M059J (cell line): ENCODE measurements at places on chromosomes 1 and 21.

- no peak for DNase-seq
Measured at GRCh38 chr1:164155347-164155746, 403.6 kb upstream of the PBX1 start.

DNA sequence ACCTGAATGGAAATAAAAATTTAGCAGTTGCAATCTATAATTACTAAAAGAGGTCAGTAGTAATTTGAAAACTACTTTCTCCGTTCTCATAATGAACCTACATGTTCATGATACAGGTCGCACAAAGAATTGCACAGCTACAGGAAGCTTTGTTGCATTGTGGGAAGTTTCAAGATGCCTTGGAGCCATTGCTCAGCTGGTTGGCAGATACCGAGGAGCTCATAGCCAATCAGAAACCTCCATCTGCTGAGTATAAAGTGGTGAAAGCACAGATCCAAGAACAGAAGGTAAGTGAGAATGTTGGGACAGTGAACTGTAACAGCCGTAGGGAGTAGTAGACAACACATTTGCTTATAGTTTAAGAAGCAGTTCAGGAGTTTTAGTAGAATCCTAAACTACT lies 68.8 kb upstream of the BMP8A start:
- DNase-seq = no peak

DNA sequence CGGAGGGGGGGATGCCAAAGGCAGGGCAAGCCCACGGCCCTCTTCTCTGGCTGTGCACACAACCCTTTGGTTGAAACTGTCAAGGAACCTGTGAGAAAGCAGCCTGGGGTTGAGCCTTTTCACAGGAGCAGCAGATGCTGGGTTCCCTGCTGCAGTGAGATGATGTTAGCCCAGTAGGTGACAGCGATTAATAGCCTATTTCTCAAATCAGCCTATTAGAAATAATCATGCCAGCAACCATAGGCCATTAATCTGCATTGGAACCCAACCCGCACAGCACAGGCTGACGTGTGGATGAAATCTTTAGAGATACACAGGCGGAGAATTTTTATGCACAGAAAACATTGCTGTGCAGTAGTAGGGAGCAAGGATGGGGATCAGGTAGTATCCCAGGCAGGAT lies 637.5 kb downstream of the AJAP1 start:
- DNase-seq = no peak

DNA sequence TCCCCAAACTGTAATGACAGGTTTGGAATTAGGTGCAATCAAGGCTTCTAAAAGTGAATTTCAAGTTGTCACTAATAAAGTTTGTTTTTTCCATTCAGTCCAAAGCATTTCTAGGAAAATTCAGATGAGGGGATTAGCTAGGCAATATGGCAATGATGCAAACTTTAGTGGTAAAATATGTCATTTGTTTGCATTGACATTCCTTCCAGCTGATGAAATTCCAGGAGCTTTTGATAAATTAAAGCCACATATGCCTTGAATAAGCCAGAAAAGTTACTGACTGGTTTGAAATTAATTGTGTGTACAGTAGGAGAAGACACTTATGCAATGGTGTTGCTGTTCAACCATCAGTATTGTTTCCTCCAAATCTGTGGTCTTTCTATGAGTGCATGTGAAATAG lies 57.8 kb downstream of the MROH9 start:
- DNase-seq = no peak

GRCh38 chr1:184596950-184597645 lies 157.6 kb downstream of the EDEM3 start:
- no peak for DNase-seq

DNA sequence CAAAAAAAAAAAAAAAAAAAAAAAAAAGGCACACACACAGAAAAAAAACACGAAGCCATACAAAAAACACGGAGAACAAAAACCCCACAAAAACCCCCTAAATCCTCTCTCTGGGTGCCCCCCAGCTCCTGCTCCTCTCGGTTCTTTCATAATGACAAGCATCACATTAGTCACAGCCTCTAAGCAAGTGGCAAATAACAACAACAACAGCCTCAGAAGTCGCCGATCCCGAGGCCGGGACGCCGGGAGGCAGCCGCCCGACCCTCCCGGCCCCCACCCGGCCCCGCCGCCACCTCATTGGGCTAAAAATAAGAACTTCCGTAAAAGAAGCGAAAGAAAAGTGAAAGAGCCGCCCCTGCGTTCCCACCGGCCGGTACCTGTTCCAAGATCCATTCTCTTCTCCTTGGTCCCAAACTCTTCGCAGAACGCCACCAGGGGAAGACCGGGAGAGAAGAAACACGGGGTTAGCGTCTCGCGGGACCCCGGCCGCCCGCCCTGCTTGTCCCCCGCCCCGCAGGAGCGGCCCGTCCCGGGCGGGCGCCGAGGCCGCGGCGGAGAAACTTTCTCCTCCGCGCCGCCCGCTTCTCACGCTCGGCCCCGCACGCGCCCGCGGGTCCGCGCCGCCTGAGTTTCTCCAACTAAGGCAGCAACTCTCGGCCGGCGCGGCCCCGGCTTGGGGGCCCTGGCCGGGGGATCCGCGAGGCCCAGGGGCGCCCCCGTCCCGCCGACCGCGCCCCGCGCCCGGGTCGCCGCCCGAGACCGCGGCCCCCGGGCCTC lies 102.8 kb downstream of the CASZ1 start:
- DNase-seq = peak; percentile 47

DNA sequence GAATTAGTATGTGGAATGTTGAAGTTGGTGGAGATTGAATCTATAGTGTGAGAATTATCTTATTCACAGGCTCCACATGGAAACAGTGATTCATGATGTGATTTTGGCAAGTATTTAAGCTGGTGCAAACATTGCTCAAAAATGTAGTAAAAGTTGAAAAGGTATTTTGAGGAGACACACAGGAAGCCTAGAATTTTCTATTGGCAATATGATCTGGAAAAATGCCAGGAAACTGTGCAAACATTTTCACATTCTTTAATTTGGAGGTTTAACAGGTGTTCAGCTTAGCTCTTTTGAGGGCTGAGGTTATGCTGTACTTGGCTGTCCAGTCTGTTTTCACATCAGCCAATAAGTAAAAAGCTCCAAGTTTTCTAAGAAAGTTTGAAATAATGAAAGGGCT lies 327.3 kb downstream of the RWDD3 start:
- no peak for DNase-seq

DNA sequence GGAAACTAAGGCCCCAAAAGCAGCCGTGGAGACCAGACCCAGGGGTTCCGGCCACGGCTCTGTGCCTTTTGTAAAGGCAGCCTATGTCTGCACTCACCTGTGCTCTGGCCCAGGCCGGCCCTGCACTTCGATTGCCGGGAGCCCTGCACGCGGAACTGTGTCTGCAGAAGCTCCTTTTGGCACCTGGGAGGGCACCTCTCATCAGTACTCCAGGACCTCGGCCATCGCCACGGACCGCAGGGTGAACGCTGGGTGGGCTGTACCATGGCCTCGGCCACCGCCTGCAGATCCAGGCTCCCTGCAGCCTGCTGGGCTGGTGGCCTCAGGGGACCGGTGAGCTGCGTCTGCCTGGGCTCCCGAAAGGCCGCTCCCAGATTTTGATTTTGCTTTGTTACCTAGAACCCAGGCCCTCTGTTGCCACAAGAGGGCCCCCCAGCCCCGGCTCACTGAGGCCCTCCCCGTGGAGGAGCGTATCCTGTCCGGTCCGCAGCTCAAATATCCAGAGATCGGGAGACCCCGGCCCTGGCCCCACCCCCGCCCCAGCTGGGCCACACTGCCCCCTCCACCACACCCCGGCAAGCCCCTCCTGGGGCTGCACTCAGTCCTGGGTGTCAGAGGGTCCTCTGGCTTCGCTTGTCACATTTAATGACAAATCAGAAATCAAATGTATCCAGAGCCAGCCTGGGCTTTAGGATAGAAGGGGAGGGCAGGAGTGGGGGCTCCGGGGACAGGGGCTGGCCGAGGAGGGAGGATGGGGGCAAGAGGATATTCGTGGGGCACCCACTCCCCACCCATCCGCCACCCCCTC lies 60.2 kb upstream of the PDE9A start:
- peak; percentile 48 for DNase-seq

- no peak for DNase-seq
Measured at GRCh38 chr21:34924771-34925419, 124.2 kb downstream of the RUNX1 start.

DNA sequence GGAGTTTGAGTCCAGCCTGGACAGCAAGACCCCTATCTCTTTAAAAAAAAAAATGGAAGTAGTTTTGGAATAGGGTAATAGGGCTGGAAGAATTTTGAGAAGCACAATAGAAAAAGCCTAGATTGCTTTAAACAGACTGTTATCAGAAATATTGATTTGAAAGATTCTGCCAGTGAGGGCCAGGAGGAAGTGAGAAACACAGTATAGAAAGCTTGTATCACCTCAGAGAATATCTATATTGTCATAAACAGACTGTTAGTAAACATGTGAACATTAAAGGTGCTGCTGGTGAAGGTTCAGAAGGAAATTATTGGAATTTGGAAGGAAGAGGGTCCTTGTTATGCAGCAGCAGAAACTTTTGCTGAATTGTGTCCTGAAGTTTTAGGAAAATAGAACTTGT lies 24.8 kb upstream of the PSEN2 start:
- no peak for DNase-seq

DNA sequence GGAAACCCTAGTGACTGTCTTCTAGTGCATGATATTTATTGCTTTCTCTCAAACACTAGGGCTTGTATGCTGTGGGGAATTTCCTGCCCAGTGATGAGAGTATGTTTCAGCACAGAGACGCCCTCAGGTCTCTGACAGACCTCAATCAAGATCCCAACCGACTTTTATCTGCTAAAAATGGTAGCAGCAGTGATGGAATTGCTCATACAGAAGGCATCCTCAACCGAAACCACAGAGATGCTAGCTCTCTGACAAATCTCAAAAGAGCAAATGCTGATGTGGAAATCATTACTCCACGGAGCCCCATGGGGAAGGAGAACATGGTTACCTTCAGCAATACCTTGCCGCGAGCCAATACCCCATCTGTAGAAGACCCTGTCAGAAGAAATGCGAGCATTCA lies 41.3 kb downstream of the PLPPR4 start:
- DNase-seq = peak; percentile 82

DNA sequence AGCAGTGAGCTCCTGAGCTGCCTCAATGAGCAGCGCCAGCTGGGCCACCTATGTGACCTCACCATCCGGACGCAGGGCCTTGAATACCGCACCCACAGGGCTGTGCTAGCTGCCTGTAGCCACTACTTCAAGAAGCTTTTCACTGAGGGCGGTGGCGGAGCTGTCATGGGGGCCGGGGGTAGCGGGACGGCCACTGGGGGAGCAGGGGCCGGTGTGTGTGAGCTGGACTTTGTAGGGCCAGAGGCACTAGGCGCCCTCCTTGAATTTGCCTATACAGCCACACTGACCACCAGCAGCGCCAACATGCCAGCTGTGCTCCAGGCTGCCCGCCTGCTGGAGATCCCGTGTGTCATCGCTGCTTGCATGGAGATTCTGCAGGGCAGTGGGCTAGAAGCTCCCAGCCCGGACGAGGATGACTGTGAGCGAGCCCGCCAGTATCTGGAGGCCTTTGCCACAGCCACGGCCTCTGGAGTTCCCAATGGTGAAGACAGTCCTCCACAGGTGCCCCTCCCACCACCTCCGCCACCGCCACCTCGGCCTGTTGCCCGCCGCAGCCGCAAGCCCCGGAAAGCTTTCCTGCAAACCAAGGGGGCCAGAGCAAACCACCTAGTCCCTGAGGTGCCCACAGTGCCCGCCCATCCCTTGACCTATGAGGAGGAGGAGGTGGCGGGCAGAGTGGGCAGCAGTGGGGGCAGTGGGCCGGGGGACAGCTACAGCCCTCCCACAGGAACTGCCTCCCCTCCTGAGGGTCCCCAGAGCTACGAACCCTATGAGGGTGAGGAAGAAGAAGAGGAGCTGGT lies 12.3 kb downstream of the ZBTB7B start:
- no peak for DNase-seq

DNA sequence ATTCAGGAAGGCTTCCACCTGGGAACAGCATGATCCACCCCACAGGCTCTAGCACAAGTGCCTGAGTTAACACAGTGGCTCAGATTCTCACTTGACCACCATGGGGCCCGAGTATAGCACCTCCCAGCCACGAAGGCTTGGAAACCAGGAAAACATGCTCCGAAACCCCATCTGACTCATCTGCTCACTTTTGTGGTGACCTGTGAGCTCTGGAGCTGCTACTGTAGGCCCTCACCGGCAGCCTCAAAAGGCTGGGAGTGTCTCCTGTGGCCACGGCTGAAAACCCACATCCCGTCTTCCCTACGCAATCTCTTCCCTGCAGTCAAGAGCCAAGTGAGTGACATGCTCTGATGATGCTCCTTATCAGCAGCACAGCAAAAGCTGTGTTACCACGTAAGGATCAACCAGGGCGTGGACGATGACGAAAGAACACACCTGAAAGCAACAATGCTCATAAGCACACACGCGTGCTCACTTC lies 81.4 kb downstream of the TGFBR3 start:
- peak; percentile 97 for DNase-seq
